ENCODE measurements at places on chromosomes 2 and 18. TPM values are rescaled to one million over a fixed set of nuclear protein-coding genes. Genes with fewer than 3 reads are reported as not detected.

GRCh38 chr18:77052983-77053309, 79.6 kb downstream of the MBP start:
- no peak for DNase-seq

DNA sequence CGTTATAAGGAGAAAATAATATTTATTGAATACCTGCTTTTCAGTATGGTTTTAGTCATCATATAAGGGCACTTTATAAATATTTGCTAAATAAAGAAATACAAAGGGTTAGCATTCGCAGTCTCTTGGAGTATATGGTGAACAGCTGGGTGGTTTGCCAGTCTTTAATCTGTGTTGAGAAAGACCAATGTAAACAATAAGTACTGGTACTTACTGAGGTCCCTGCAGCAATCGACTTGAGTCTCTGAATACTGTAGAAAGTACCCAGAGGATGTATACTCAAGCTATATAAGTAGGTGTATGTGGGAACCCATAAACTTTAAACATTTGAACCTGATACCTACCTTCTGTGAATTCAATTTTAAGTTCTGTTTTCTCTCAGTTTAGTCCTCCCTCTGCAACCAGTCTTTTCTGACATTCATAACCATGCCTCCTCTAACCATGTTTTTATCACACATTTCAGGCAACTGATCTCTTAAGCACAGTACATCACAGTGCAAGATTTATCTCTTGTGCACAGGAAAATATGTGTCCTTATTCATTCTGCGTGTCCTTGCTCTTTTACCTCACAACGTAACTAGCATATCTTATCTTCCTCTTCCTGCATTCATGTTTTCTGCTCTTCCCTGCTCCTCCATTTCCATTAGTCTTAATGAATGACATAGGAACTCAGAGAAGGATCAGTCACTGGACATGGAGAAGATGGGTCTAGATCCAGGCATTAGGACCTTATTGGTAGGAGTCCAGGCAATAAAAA, 21.7 kb downstream of the C18orf63 start:
- no peak for DNase-seq

DNA sequence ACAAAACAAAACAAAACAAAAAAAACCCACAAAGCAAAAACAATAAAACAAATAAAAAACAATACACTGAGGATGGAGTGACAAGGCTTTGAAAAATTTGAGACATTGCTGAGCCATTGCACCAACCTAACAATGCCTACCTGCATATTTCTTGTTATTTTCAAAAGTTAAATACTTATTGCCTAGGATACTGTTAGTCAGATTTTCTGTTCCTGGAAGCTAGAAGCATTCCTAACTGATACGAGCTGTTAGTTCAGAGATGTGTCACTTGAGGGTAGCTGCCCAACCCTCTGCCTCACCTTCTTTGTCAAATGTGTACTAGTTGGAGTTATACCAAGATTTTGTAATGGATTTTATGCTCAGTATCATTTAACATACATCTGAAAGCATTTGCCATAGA, 187.2 kb downstream of the TXNL1 start:
- no peak for DNase-seq

DNA sequence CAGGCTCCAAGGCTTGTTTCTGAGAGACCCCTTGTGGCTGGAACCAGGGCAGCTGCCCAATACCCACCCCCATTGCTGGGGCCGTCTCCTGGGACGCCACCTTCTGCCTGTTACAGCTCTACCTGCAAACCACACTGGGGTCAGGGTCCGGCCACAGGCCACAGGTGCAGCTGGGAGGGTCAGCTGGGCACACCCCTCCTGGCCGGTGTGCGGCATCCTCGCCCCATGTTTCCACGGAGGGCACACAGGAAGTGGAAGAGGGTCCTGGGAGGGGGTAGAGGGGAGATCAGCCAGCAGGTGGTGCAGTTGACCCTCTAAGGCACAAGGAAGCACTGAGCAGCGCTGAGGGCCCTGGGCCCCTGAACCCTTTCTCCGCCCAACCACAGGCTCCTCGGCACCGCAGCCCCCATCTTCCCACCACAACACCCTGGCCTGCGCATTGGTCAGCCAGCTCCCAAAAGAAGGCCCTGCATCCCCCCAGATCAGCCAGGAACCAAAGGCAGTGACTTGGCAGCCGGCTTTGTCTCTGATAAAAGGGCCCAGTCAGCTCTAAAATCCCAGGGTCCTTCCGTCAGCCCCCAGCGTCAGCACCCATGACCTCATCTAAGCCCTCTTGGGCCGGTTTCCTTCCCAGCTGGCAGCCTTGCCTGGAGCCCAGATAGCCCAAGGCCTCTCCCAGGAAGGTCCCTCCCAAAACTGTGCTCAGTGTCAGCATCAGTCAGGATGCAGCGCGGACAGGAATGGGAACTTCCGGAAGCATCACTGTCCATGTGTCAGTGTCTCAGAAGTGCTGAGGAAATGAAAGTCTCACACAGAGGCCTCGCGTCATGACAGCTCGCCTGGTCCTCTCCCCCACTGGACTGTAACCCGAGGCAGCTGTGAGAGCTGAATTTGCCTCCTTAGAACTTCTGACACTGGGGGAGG, 1.7 kb downstream of the ERFE start:
- DNase-seq = no peak

DNA sequence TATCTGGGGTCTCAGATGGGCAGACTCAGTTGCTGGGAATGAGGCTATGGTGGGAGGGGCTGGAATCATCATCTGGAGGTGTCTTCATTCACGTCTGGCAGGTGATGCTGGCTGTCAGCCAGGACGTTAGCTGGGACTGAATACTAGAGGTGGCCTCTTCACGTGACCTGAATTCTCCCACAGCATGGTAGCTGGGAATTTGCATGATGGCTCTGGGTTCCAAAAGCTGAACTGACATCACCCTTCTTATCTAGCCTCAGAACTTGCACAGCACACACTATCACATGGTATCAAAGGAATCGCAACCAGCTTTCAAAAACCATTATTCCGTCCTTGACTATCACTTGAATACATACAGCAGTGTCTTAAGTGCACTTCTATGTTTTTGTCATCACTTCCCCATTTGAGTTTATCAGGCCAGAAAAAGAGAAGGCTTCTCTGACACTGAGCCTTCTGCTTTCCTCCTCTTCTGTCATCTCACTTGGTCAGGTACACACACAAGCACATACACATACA, 53.0 kb upstream of the LRP2 start:
- no peak for DNase-seq

DNA sequence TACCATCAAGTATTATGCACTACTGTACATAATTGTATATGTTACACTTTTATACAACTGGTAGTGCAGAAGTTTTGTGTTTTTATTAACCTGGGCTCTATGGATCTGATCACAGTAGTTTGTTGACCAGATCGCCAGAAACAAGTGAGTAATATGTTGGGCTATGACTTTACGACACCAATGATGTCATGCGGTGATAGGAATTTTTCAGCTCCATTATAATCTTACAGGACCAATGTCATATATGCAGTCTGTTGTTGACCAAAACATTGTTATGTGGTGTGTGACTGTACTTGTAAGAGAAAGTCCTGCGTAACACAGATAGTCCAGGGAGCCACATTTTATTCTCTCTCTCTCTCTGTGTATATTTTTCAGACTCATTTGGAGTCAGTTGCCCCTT, 4.5 kb upstream of the ACOXL start:
- no peak for DNase-seq

GRCh38 chr18:10085416-10085815, 171.6 kb downstream of the VAPA start:
- no peak for DNase-seq

GRCh38 chr2:236177604-236177966, 9.4 kb upstream of the GBX2 start:
- DNase-seq = no peak

SH3RF3 gene
- 10.8 TPM for total RNA-seq

SULT1C4 gene
- total RNA-seq = 8.8 TPM

AOX1 gene
- 84.5 TPM for total RNA-seq

ADCYAP1 gene
- total RNA-seq = 2.2 TPM
